Stimulated activated CD4-positive, alpha-beta T cell treated with anti-CD3 and anti-CD28 coated beads, Interleukin-1b, Interleukin-23, amount 100 ng/mL, for 4 hours (primary cell): ENCODE measurements at places on chromosomes 12 and 14.

DNA sequence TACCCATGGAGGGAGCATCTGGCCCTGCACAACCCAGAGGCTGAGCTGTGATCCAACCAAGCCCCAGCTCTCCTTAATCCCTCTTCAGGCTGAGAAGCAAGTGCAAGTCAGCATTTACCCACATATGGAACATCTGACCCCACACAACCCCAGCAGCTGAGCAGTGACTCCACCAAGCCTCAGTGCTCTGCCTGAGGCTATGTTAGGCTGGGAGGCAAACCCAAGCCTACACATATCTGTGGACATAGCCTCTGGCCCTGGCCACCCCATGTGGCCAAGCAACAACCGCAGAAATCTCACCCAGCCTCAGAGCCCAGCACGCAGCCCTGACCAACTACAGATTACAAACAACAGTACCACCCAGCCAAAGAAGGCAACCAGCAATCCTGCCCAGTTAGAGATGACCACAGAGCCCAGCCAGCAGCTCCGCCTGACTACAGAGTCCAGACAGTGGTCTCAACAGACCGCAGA lies 142.8 kb downstream of the NUAK1 start:
- DNase-seq = no peak

DNA sequence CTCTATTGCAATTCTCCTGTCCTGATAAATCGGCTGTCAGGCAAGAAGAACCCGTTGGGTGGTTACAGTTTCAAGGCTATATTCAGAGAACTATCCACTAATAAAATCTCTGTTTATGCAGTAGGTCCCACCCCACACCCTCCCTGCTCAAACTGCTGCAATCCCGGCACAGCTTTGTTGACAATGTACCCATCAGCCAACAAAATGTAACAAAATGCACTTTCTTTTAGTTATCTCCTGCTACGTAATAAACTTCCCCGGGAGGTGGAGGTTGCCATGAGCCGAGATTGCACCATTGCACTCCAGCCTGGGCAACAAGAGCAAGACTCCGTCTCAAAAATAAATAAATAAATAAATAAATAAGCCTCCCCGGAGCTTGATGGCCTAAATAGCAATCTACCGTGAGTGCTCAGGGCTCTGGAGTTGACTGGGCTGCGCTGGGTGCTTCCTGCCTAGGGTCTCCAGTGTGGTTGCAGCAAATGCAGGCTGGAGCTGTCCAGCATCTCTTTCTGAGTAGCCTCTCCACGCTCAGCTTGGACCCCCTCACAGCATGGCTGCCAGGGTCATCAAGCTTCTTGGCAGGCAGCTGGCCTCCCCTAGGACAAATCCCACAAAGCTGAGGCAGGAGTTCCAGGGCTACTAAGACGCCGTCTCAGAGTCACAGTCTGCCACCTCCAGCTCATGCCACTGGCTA lies 43.2 kb upstream of the FBRSL1 start:
- DNase-seq = no peak

DNA sequence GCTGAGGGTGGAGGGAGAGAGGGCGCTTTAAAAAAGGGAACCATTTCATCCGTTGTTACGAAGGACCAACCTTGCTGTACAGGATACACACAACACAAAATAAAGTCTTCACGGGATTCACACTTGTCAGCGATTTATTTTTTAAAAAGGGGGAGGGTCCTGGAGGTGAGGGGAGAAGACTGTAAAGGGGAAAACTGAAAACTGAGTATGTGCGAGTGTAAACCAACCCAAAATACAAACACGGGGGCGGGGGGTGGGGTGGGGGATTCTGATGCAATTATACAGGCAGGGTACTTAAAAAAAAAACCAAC lies 499 bp upstream of the PRKAG1 start:
- no peak for DNase-seq

DNA sequence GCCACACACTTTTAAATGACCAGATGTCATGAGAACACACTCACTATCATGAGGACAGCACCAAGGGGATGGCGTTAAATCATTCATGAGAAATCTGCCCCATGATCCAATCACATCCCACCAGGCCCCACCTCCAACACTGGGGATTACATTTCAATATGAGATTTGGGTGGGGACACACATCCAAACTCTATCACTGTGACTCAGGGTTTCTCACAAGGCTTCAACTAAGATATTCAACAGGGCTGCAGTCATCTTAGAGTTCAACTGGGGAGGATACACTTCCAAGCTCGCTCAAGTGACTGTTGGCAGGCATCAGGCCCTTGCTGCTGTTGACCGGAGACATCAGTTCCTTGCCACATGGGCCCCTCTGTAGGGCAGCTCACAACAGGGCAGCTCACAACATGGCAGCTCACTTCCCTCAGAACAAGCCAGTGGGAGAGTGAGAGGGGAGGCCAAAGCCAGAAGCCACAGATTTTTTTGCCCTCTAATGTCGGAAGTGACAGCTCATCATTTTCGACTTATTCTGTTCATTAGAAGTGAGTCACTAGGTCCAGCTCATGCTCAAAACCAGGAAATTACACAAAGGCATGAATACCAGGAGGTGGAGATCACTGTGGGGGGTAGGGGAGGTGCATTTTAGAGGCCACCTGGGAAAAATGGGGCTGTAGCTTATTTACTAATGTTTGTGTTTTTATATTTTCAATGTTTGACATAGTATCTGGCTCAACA lies 50.8 kb upstream of the PTHLH start:
- DNase-seq = no peak

DNA sequence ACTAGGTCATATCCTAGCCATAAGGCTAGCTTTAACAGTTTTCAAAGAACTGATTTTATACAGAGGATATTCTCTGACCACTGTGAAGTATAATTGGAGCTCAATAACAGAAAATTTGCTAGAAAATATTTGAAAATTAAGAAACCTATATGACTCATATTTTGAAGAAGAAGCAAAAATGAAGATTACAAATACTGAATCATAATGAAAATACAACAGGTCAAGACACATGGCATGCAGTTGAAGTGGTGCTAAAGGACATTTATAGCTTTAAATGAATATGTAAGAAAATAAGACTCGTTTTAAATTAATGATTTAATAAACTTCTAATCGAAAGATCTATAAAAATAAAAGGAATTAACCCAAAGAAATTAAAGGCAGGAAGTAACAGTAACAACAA lies 1234.6 kb downstream of the SLC16A7 start:
- no peak for DNase-seq

GRCh38 chr12:32061033-32061432 lies 45.6 kb upstream of the BICD1 start:
- no peak for DNase-seq

DNA sequence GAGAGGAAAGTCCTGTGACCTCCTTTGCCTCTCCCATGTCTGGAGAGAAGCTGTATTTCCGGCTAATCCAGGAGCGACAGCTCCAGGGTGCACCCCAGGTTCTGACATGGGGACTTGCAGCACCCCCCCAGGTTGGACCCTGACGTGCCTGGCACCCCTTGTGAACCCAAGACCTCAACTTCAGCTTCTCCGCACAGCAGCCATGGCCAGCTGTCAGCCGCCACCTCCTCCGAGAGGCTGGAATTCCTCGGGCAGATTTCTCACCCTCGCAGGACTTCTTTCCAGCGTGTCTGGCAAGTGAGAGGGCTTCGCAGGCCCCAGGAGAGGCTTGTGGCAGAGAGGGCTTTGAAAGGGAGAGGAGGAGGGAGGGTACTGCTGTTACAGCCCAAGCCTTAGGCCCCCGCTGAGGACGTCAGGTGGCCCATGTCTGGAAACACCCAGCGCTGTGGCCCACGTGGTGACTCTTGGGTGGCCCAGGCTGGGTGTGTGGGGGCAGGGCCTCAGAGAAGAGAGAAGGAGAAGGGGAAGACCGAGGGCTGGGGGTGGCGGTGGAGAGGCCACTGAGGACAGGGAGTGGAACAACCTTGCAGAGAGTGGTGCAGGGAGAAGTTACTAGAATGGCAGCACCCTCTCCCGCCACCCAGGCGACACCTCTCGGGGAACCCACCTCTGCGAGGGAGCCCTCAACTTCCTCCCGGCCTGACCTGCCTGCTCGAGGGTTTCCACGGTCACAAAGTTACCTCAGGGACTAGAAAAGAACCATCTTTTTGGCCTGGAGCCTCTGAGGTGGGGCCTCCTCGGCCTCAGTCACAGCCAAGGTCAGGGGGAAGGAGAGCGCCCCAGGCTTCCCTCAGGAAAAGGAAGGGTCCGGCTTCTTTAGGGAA lies 11.7 kb upstream of the RPS6KL1 start:
- DNase-seq = no peak

DNA sequence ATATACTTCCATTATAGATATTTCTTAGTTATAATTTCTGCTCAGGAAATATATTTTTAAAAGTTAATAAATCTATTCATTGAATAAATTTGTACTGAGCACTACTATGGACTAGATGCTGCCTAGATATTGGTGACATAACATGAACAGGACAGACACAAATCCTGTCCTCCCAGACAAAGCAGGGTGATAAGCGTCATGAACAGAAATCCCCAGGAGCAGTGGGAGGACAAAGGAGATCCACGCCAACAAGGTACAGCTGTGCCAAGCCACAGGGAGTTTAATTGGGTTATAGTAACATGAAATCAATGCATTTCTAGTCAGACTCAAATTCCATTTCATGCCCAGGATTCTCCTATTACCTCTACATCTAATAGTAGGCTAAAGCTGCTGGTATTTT lies 171.8 kb upstream of the CPNE8 start:
- no peak for DNase-seq

DNA sequence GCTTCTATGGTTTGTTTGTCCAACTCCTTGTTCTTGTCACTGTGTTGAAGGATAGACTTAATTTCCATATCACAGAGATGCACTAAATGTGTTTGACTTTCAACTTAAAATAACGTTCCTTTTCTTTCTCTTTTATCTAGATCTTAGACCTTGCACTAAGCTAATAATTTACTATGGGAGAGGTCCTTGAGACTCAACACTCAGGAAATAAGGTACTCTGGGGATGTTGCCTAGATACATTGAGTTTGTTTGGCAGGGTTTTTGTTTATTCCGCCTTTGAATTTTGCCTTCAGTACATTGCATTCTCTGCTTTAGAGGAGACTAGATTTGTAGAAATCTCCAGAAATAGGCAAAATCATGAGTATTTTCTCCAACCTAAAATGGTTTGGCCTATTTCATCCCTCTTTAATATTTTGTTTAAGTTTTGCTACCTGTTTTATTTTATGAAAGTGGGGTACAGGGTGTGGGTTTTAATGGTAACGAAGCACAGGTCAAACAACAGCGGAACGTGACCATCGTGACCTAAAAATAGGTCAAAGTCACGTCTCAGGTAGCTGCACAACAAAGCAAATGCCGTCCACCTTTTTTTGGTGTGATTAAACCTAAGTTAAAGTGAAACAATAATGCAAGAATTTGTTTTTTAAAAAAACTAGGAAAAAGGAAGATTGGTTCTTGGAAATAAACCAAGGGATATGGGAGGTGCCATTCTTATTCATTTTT lies 115.3 kb upstream of the CPSF6 start:
- DNase-seq = no peak

GRCh38 chr12:101697930-101698799 lies 725 bp downstream of the CHPT1 start:
- no peak for DNase-seq

DNA sequence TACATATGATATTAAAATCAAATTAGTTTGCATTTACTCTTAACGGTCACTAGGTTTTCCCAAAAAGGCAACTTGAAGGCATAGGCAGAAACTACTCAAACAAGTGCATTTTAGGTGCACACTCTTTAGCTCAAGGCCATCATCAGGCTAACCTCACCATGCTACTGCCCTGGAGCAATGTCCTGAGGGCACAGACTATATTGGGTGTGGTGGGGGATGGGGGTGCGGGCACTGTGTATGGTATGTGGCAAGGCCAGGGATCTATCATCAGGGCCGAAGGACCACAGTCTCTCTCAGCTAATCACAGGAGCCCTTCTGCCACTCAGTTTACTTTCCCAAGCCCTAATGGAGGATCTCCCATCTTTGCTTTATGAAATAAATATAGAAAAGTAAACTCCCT lies 51.9 kb downstream of the SH2B3 start:
- DNase-seq = no peak

GRCh38 chr12:39138268-39138667 lies 232.9 kb upstream of the CPNE8 start:
- DNase-seq = no peak

DNA sequence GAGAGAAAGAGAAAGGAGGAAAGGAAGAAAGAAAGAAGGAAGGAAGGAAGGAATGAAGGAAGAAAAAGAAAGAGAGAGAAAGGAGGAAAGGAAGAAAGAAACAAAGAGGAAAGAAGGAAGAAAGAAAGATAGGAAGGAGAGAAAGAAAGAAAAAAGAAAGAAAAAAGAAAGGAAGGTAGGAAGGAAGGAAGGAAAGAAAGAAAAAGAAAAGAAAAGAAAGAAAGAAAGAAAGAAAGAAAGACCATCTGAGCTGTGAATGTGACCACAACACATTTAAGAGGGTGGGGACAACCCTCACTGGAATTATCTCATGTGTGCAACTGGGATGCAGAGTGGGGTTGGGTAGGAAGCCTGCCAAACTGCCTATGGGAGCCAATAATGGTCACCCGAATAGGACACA lies 36.0 kb upstream of the BATF start:
- no peak for DNase-seq

DNA sequence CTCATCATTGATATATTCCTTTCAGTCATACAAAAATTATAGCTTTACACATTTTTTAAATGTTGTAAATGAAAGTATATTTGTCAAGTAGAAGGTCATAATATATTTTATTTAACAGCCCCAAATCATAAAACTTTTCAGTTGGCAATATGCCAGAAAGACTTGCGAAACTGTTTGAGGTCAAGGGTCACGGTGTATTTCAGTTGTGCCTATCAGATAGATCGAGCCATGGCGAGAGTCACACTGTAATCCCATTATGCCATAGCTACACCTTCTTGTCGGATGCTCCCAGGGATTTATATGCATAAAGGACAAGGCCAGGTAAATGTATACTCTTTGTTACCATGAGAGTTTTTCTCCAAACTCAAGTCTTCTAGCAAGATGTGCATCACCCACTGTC lies 26.7 kb upstream of the G2E3 start:
- no peak for DNase-seq

GRCh38 chr12:77577791-77578190 lies 252.9 kb upstream of the NAV3 start:
- DNase-seq = no peak

DNA sequence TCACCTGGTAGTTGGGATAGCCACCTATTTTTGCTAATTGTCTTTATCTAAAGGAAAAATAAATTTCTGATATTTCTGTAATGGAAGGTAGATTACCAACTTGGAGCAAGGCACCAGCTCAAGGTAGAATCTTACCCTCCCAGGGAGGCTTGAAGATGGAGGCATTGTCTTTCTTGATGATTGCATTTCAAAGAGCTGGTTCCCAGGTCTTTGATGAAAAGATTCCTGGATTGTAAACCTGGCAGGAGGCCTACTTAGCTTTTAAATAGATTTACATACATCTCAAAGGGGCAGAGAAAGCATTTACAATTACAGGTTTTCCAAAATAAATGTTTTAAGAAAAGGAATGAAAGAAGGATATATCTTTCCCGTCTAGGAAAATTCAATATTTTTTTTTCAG lies 729.2 kb downstream of the LRFN5 start:
- no peak for DNase-seq
